ENCODE measurements at places on chromosomes 13 and 19.

DNA sequence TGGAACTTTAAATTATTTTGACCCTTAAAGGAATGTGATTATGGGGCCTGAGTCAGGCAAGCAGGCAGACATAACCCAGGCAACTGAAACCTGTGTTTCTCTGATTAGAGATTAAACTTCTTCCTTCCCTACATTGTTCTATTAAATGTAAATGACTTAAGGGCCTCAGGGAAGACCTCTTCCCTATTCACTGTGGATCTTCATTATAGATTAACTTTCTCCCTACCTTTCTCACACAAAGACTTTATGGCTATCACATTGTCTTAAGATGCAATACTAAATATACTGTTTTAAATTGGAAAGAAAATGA, 8.8 kb upstream of the METTL21C start:
- DNase-seq: no peak

GRCh38 chr13:36509369-36509768, 77.1 kb downstream of the CCNA1 start:
- DNase-seq: no peak

DNA sequence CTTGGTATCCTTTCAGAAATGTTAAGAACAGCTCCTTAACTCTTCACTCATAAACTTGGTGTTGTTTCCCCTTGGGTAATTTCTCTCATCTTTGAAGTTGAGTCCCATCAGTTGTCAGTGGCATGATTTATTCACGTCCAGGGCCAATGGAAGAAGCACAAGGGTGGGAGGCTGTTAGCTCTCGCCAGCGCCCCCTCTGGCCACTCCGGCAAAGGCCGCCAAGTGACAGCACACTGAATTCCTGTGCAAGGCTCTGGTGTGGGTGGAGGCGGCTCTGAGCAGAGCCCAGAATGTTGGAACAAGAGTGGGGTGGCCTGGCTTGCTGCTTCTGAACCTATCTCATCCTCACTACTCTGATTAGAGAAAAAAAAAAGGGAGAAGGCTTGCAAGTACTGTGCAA, 13.1 kb upstream of the MEDAG start:
- DNase-seq: no peak

DNA sequence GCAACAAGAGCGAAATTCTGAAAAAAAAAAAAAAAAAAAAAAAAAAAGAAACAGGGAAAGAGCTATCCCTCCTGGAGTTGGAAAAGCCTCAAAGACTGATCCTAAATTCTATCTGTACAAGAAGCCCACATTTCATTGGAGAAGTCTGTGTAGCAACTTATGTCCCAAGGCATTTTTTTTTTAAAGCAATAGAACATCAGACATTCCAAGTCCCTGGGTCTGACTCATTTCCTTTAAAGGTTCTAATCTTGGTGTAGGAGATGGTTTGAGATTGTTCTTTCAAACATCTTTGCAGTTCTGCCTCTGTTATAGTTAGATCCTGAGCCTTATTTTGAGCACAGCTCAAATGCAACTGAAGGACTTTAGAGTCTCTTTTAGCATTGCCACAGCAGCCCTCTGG, 706.5 kb upstream of the MIR17HG start:
- DNase-seq: no peak

DNA sequence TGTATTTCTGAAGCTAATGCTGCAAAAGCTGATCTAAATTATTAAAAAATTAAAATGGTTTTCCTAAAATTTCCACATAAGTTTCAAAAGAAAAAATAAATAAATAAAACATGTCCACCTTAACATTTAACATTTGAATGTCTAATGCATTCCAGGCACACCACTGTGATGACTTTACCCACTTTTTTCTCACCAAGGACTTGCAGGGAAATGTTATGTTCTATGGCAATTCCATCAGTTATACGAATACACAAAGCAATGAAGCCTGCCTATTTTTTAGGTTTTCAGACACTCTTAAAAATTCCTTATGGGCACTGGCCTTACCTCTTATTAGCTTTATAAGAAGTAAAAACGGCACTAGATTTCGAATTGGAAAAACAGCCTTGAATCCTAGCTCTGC, 10.2 kb downstream of the TSC22D1 start:
- no peak for DNase-seq

GRCh38 chr13:82439159-82439904, 1442.9 kb downstream of the SLITRK1 start:
- DNase-seq: no peak

DNA sequence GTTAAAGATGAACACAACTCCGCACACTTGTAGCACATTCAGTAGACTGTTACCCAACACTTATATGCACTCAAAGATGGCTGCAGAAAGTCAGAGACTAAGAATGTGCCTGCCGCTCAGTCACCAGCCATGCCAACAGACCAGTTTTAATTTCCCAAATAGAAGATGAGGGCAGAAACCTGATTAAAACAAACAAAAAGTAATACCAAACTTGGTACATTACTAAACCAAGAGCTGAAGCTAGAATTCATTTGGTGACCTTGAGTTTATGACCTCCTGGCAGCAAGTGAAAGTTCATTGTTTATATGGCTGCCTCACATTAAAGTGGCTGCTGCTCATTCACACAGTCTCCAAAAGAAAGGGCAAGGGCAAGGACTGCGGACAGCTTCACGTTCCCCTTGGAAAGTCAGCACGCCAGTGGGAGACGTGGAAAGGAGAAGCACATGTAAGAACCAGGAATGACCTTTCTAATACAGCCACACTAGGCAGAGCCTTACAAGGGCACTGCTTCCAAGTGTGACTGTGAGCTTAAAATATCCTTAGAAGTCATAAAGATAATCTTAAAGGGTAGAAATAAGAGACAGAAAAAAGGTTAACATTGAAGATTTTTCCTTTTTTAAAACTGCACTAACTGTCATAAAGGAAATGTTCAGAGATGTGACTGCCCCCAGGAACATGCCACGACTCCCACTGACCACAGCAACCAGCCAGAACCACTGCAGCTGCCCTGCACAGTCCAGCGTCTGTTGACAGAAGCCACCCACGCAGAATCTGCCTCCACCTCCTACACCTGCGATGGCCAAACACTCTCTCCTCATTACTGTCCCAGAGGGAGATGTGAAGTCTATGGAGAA, 73.5 kb downstream of the STK24 start:
- DNase-seq: no peak

- no peak for DNase-seq
Observed at GRCh38 chr13:49594576-49594975, 9.2 kb upstream of the RCBTB1 start.

- DNase-seq: no peak
Observed at GRCh38 chr19:39637891-39638290, 17.8 kb upstream of the LGALS16 start.

GRCh38 chr13:101522607-101523006, 70.1 kb downstream of the ITGBL1 start:
- DNase-seq: no peak

Measured in CD4-positive, alpha-beta T cell treated with Interleukin-2 at 100 ng/mL for 4 hours (primary cell).